Testis (tissue), 5 donors: ENCODE measurements at places on chromosomes 2 and 18. TPM values are rescaled to one million over a fixed set of nuclear protein-coding genes. Genes with fewer than 3 reads are reported as not detected.

- DNase-seq: peak; percentile 12
Measured at GRCh38 chr2:240921995-240922244, 15.8 kb downstream of the CROCC2 start.

GRCh38 chr18:293536-293935 is 25.7 kb upstream of the THOC1 start:
- DNase-seq: no peak

DNA sequence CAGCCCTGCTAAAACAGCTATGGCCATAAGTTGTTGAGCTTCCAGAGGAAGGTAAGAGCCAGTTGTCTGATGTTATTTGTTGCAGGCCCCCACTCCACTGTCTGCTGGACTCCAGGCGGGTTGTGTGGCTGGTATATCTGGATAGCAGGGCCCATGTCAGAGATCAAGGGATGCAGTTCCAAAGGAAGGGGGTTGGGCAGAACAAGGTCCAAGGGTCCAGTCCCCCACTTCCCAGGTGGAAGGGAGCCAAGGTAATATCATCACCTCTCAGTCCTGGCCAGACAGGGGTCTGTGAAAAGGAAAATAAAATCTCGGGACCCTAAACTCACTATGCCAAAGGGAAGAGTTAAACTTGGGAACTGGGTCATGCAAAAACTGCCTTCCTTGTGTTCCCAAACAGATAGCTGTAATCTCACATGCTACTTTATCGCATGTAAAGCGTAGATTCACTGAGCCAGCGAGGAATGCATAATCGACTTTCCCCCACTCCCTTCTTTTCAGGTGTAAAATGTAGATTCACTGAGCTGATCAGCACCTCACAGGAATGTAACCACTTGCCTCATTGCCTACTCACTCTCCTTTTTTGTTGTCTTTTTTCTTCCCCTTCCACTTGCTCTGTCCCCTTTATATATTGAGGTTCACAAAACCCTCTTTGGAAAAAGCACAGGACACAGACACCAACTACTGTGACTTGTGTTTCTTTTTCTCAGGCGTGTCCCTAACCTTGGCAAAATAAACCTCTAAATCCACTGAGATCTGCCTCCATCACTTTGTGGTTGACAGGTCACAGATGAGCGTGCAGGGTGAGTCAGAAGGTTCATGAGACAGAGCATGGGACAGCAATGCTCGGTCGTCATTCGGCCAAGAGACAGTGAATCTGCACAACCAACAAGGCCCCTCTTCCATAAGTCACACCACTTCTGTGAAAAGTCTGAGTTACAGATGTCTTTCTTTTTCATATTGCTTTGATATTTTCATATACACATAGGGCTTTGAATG is 255.3 kb upstream of the SIX2 start:
- DNase-seq: no peak

ASTL gene
- 0.87 TPM for total RNA-seq

DNA sequence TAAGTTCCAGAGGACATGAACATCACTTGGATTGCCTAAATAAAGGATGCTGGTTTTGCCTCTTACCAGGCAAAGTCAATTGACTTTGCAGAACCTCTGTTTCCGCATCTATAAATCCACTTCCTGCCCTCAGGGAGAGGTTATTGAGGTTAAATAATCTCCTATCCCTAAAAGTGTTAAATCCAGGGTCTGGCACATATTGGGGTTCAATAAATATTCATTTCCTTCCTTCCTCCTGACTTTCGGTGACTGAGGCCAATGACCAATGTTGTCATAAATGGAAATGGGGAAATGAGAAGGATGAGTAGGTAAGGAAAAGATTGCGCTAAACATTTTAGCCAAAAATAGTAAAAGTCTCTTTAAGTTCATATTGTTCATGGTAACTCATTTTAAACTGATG is 16.0 kb downstream of the BCL2 start:
- no peak for DNase-seq

- DNase-seq: no peak
Measured at GRCh38 chr2:102368461-102369109, 13.0 kb downstream of the IL18R1 start.

DNA sequence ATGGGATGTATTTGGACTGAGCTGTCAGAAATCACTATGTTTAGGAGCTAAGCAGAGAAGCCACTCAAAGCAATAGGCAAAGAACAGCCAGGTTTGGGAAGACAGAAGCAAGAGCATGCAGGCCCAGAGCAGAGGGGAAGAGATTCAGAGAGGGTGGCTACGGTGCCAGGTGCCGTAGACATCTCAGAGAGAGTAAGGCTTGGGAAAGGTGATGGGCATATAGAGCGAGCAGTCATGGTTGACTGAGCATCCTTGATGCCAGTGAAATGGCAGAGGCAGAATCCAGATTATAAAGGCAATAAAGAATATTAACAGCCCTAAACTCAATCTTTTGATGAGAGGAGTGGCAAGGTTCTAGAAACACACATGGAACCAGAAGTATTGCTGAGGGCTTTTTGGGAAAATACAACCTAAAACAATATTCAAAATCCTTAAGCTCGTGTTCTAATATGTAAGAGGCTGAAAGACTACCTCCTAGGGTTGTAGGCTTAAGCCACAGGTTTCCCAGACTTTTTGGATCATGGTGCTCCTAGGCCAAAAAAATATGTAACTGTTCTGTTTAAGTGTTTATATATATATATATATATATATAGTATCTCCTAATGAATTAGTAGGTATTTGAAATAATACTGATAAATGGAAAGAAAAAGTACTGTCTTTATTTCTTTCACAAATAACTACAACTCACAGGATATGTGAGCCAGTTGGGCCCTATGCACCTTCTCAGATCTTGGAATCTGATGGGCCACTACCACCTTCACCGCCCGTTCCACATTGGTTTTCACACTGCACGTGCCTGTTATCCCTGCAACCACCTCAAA is 113.3 kb downstream of the MYCN start:
- DNase-seq: no peak

- DNase-seq: no peak
Measured at GRCh38 chr2:180872255-180872654, 108.2 kb upstream of the UBE2E3 start.

- no peak for DNase-seq
Measured at GRCh38 chr2:40033781-40034180, 254.7 kb upstream of the THUMPD2 start.

GRCh38 chr2:64750001-64750816 is 96.5 kb upstream of the SERTAD2 start:
- DNase-seq: peak; percentile 78

GRCh38 chr18:69097349-69097748 is 299.5 kb downstream of the CCDC102B start:
- DNase-seq: no peak

- no peak for DNase-seq
Measured at GRCh38 chr18:8257851-8258434, 351.3 kb upstream of the RAB12 start.

GRCh38 chr18:13672657-13673056 is 53.7 kb downstream of the FAM210A start:
- no peak for DNase-seq

- DNase-seq: no peak
Measured at GRCh38 chr2:125386074-125386473, 1269.9 kb upstream of the GYPC start.

- DNase-seq: no peak
Measured at GRCh38 chr2:3290655-3291054, 87.0 kb downstream of the EIPR1 start.

ELOA2 gene
- 8.4 TPM for total RNA-seq

DNA sequence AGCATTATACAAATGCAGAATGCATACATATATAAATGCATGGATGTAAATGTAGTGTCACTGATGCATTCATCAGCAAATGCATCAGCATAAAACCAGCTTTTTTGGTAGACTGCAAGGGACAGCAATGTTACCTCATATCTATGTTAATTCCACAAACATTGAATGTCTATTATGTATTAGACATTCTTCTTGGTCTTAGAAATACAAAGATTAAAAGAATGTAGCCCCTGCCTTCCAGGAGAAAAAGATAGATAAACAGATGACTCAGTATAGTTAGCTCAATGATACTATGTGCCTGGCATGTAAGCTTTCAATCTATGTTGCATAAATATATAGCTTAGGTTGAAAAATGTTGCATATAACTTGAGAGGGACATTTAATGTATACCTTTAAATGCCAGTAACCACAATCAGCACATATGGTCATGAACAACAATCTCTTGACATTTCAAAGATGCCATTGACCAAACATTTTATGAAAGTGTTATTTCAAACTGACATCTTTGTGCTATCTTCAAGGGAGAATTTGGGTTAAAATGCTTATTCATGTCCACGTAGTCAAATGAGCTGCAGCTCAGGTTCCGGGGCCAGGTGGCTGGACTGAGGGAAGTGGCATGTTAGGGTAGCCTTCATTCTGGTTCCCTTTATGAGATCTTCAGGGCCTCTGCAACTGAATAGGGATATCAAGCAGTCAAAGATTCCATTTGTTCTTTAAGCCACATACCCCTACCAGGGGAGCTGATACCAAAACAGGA is 45.2 kb upstream of the GCG start:
- no peak for DNase-seq

GRCh38 chr2:112706170-112706664 is 14.6 kb upstream of the NT5DC4 start:
- DNase-seq: no peak

SANBR gene
- 12.4 TPM for total RNA-seq

GRCh38 chr18:1014509-1014908 is 109.8 kb downstream of the ADCYAP1 start:
- no peak for DNase-seq

TRIM43 gene
- 1.4 TPM for total RNA-seq

C2orf72 gene
- total RNA-seq: 5.3 TPM
